ENCODE measurements at places on chromosomes 4 and X. TPM values are rescaled to one million over a fixed set of nuclear protein-coding genes. Genes with fewer than 3 reads are reported as not detected.

IQCM gene
- total RNA-seq = not detected

TMSB15B gene
- total RNA-seq = 3.5 TPM

AMBN gene
- not detected for total RNA-seq

C4orf51 gene
- total RNA-seq = not detected

CSAG3 gene
- total RNA-seq = not detected

HPRT1 gene
- total RNA-seq = 17.3 TPM

POLR2B gene
- 91.5 TPM for total RNA-seq

SETD7 gene
- total RNA-seq = 107 TPM

GPR173 gene
- 3.9 TPM for total RNA-seq

PTPN13 gene
- total RNA-seq = 73.0 TPM

TCEAL6 gene
- not detected for total RNA-seq

CCKAR gene
- total RNA-seq = 0.43 TPM

NIPAL1 gene
- total RNA-seq = 1.6 TPM
